ENCODE measurements at places on chromosomes 2 and 18.
A peak's percentile ranks its signal among the peaks of the same experiment; 100 is the strongest.

DNA sequence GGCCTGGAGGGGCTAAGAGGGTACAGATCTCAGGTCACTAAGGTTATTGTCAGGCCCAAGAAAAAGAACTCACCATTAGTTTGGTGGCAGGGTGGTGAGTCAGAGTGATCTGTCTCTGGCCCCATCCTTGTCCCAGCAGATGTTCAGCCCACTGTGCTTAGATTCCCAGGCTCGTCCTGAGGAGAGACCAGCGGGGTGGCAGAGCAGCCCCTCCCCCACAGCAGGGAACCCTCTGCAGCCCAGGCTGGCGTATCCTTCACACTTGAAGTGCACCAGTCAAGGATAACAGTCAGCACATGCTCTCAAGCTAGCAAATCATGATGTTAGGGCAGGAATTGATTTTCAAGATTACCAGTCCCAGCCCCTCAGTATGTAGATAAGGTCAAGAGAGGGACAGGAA, 43.1 kb downstream of the TMEM185B start:
- DNase-seq: no peak

- no peak for DNase-seq
Observed at GRCh38 chr2:221034973-221035372, 537.1 kb downstream of the EPHA4 start.

DNA sequence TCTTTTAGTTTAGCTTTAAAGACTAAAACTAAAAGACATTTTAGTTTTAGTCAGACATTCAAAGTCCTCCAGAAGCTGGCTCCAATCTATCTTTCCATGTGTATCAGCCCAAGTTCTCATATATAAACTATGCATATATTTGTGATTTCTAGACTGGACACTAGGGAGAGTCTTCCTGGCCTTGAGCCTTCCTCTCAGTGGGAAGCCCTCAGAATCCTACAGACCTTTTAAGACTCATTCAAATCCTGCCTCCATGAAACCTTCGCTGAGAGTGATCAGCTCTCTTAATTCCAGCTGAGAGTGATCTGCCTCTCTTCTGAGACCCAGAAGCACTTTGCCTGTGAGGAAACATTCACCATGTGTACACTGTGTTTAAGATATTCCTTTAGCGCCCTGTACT, 452.7 kb downstream of the TGIF1 start:
- DNase-seq: no peak

- DNase-seq: no peak
Observed at GRCh38 chr2:122100346-122100745, 344.9 kb downstream of the TSN start.

- no peak for DNase-seq
Observed at GRCh38 chr2:179233626-179234430, 30.8 kb downstream of the SESTD1 start.

DNA sequence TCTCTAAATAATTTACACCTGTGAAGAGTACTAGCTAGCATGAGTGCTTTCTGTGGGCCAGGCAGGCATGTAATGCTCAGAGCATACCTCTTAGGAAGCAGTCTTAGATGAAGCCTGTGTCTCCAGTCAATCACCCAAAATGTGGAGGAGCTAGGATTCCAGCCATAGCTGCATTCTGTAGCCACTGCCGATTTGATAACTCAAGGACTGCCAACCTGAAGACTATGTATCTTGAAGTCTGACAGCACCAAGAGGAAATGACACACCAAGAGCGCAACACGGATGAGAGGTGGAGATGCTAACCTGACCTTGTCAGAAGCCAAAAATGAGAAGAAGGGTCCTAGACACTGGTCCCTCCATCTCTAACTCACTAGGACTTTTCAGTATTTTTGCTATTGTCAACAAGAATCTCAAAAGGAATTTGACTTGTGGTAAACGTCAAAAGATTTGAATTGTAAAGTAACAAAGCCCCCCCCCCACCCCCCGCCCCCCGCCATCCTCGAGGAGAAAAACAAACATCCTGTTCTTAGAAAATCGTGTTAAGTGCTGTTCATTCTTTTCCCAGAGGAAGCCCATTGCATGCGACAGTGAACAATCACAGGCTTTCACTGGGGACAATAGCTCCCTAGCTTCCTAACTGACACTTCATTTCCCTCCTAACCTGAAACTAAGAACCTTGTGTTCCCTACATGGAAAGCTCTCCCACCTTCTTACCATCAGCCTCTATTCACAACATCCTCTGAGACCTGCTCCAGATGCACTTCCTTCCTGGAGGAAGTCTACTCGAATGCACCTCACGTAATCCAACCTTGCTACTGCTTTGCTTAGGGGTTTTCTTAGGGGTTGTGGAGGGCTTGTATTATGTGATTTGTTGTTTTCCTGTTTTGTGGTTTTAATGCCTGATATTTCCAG, 14.7 kb downstream of the CDC42EP3 start:
- no peak for DNase-seq

DNA sequence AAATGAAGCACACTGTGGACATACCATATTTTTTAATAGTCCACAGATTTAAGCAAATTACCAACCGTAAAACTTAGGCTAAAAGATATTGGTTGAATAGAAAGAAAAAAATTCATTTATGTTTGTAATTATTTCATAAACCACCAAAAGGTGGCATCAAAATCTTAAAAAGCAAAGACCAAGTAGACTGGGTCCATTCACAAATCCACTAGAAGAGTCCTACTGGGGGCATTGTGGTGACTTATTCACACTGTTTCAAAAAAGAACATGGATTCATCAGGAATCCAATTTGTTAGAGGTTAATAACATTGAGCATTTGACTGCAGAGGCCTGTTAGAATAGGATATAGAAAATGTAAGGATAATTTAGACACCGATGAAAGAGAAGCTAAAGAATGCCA, 194.9 kb upstream of the KYNU start:
- DNase-seq: no peak

DNA sequence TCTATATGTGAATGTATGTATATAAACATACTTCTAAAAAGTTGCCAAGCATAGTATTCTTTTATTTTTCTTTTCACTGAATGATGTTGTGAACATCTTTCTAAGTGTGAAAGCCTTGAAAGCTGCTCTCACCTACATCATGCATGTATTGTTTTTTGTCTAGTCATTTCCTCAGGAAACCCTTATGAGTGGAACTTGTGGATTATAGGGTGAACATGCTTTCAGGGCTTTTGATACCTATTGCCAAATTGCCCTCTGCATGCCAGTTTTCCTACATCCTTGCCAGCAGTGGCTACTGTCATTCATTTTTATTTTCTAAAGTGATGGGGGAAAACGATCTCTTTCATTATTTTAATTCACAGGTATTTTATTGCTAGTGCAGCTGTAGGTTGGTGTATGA, 78.3 kb downstream of the ADAM23 start:
- no peak for DNase-seq

GRCh38 chr18:60327880-60328279, 44.7 kb downstream of the MC4R start:
- no peak for DNase-seq

GRCh38 chr18:78911751-78912283, 67.8 kb upstream of the SALL3 start:
- DNase-seq: no peak

- DNase-seq: no peak
Observed at GRCh38 chr2:169752752-169753151, 19.1 kb downstream of the KLHL23 start.

DNA sequence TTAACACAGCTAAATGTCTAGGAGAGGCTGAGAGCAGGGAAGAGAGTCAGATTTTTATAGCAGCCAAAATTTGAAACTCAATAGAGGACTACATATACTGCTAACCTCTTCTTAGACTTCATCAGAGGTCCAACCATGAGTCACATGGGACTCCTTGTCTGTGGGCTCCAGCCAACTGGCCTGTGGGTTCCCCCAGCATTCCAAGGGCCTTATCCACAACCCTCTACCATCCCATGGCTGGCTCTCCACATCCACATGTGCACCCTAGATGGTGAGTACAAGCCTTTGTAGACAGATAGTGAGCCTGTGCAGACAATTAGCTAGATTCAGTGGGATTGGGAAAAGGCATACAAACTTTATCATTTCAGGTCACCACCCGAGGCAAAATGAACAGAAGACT, 901.9 kb upstream of the ZEB2 start:
- no peak for DNase-seq

DNA sequence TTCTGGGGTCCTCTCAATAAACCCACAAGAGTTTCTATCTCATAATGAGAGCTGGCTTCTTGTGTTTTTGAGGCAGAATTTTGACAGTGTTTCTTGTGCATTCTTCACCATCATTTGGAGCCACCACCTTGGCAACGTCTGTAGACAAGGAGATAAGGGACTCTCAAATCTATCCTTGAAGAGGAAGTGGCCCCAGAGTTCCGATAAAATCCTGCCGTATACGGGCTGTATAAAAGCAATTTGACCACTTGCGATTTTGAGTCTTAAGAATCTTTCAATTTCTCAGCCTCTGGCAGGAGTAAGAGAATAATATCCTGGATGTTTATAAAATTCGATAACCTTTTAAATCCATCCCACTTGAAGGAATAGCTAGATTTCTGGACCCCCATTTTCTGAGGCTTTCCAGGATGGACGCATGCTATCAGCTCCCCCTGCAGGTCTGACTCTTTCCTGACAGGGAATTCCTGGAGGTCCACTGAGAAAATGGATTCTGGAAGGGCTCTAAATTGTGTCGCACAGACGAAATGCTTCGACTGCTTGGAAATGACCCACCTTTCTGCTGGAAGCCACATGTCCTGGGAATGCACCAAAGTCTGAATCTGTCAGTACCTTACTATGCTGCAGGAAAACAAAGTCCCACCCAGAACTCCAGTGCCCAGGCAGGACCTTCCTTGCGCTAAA, 54.1 kb downstream of the E2F6 start:
- DNase-seq: no peak

- no peak for DNase-seq
Observed at GRCh38 chr2:74512744-74513604, 1.3 kb upstream of the TLX2 start.

- DNase-seq: no peak
Observed at GRCh38 chr18:77127769-77128671, 4.6 kb downstream of the MBP start.

- no peak for DNase-seq
Observed at GRCh38 chr2:55111570-55112228, 61.4 kb upstream of the RTN4 start.

- DNase-seq: peak; percentile 42
Observed at GRCh38 chr18:3652380-3653262, 202.6 kb downstream of the TGIF1 start.

DNA sequence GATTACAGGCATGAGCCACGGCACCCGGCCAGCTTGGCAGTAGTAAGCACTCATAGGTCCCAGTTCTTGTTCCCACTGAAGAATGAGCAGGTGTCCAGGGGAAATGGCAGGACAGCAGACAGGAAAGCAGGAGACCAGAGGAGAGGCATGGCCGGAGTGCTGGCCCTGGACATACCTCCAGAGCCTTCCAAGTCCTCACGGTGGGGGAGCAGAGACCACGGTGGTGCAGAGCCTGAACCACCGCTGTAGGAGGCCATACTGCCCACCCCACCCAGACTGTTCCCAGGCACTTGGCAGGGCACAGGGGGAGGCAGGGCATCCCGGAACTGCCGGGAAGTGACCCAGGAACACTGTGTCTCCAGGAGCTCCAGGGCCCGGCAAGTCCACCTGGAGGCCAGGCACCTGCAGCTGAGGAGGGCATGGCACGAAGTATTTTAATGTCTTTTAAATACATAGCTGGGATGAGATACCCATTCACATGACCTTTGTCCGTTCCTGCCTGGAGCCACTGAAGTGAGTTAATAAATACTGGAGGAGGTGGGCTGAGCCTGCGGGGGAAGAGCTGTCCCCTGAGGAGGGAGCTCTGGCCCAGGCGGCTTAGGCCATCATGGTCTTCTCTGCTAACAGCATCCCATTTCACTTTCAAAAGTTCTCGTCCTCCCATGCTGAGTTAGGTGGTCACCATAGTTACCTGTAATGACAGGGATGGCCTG, 49.7 kb upstream of the TFCP2L1 start:
- no peak for DNase-seq

DNA sequence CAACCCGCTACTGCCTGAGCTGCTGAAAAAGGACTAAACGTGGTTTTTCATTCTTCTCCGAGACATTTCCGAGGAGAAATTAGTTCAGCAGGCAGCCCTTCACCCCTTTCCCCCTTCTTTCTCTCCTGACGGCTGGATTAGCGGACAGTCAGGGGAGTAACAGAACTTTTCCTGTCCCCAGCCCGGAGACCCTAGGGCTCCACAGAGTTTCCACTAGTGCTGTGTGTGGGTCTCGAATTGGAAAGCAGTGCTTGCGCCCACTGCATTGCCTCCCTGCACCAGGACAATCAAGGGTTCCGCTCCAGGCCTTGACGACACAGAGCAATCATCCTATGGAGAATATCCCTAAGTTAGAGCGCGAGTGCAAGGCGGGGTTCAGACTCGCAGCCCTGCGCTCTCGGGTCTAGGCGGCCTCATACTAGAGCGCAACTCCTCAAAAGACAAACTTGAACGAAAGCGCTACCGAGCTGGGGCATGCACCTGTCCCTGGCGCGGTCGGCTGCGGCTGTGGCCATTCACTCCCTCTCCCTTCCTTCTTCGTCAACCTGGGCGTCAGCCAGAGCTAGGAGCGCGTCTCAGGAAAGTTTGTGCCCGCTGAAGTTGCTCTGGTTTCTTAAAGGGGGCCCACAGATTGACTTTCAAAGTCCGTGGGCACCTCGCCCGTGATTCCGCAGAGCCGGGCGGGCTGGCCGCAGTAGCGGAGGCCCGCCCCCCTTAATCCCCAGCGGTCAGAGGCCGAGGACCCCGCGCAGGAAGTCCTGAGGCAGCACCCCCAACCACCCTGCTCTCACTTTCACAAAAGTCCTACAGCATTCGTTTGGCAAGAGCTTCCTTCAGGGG, 801 bp downstream of the OSR1 start:
- no peak for DNase-seq

DNA sequence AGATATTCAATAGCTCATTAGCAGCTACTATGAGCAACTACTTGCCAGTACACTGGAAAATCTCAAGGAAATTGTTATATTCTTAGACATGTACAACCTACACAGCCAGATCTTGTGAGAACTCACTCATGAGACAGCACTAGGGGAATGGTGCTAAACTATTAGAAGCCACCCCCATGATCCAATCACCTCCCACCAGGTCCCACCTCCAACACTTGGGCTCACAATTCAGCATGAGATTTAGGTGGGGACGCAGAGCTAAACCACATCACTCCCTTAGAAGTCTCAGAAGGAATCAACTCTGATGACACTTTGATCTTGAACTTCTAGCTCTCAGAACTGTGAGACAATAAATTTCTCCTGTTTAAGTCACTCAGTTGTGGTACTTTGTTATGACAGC, 418.3 kb upstream of the SPHKAP start:
- no peak for DNase-seq

DNA sequence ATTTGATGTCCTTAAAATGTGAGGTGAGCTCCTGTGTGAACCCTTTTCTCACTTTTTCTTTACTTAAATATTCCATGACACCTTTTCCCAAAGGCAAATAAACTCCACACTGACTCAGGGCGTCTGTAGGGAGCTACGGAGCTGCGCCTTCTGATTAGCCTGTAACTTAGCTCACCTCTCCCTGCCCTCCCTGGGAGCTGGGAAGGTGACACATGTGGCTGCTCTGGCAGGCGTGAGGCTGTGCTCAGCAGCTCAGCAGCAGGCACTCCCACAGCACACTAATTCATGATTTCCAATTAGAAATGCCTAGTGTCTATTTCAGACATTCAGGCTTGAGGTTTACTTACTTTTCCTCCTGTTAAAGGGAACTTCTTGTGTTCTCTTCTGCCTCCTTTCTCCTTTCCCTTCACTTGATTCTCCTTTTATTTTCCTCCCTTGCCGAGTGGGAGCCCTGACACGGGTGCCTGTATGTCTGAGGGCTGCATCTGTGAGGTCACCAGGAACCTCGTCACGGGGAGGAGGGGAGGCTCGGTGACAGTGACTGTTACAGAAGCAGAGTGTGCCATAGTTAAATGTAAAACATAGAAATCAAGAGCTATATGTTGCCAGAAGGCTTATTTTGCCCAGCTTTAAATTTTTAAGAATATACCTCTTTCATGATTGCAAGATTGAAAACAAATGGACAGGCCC, 437.1 kb downstream of the DCDC2C start:
- no peak for DNase-seq
